ENCODE measurements at places on chromosomes 11 and 22.

GRCh38 chr11:4514196-4514595 is 30.8 kb upstream of the OR52M1 start:
- DNase-seq, result no peak

DNA sequence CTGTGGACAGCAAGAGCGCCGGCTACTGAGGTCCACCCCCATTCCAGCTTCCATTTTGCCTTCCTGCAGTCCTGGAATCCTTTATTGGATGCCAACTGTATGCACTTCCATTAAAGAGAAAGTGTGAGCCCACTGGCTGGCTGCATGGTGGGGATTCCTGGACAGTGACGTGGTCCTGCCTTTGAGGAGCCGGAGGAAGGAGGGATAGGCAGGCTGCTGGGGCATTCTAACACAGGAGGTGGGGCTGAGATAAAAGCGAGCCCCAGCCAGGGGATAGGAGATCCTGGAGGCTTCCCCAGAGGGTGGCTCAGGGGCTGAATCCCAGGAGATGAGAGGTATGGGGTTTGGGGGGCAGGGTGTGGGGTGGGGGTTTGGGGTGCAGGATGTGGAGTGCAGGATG is 984.7 kb downstream of the BRD1 start:
- DNase-seq, result no peak

GRCh38 chr22:50582493-50583293 is at the start of gene CHKB:
TSS of gene CHKB (minus strand) at chr22:50582849. CDS start at chr22:50582781, 68 bp downstream.
- DNase-seq, result peak; percentile 99

DNA sequence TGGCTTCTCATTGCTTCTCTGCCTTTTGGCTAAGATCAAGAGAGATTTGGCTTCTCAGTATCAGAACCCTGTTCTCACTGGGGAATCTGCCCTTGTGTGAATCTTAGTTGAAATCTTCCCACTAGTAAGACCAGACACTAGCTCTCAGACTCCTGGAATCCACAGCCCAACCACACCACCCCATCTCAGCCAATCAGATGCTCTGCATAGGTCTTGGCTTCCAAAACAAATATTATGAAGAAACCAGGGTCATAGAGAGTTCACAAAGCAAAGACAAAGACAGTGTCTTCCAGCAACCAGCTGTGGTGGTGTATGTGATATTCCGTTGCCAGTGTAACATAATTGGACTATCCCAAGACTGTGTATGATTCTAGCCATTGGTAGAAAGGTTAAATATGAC is 5.4 kb downstream of the OR8B12 start:
- no peak for DNase-seq

DNA sequence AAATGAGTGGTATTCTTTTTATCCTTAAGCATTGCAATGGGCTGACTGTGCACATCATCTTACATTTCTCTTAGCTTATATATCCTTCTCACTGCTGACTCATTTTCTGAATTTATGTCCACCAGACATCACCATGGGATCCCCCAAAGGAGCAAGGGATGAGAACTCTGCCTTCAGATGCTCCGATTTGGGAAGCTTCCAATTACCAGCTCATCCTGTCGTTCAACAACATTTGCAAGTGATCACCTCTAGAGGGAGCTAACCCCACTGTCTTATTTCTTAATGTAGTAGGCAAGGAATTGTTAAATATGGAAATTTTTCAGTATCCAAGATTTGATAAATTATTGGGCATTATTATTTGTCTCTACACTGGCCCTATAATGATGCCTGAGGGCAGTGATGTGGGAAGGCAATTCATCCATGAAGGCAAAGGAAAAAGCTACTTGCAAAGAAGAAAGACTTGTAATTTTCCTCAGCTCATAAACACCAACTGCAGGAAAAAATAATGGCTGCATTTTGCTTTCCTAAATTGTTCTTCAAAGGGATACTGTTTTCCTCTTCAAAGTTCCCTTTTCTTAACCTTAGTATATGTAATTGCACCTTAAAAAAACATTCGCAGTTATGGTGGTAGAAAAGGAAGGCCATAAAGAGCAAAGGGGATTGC is 102.4 kb upstream of the FSHB start:
- DNase-seq, result no peak

GRCh38 chr11:43434893-43435292 is 76.2 kb downstream of the TTC17 start:
- no peak for DNase-seq
